ENCODE measurements at places on chromosomes 16 and 17.

DNA sequence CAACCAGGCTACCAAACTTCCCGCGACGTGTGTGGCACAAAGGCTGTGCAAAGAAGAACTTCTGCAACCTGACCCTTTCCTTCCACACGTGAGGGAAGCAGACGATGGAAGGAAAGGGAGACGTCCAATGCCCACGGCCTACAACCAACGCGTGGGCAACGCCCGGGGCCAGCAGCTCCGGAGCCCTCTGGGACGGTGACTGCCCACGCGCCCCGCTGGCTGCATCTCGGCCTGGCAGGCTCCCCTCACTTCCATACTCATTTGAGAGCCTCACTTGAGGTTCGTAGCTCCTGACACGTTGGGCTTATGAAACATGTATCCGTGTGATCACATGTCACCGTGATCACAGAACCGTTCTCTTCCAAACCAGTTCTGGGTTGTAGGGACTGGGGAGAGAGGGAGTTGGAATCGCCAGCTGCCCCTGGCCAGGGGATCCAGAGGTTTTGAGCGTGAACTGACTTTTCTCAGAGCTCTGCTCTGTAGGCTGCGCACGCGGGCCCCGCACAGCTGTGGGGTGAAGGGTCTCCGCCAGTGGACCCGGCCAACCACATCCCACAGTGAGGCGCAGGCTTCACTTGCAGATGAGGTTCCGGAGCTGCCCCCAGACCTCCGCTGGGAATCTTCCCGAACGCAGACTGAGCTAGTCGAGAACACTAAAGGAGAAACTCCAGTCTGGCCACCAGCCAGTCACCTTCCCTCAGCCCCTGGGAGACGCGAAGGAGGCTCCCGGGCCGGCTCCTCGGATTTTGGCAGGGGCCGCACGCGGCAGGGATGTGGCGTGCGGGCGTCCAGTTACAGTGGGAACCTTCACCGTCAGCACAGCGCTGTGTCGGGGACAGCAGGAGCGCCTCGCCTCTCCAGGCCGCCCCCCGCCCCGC lies 1.0 kb downstream of the LMF1 start:
- H3K36me3 ChIP-seq = peaks cover 25% of the 10 kb centered on the region
- no peak for DNase-seq
- H3K27me3 ChIP-seq = no peaks in the 10 kb centered on the region

GRCh38 chr16:23435500-23435899 lies 17.5 kb downstream of the COG7 start:
- peaks cover 44% of the 10 kb centered on the region for H3K36me3 ChIP-seq
- H3K4me1 ChIP-seq = no peaks in the 10 kb centered on the region
- peak; percentile 14 for DNase-seq
- H3K4me3 ChIP-seq = no peak overlapping the region

GRCh38 chr17:69462882-69463281 lies 48.4 kb downstream of the MAP2K6 start:
- no peaks in the 10 kb centered on the region for H3K36me3 ChIP-seq
- no peak for DNase-seq
- H3K4me1 ChIP-seq = no peaks in the 10 kb centered on the region
- H3K27ac ChIP-seq = no peak overlapping the region
- H3K27me3 ChIP-seq = no peaks in the 10 kb centered on the region

DNA sequence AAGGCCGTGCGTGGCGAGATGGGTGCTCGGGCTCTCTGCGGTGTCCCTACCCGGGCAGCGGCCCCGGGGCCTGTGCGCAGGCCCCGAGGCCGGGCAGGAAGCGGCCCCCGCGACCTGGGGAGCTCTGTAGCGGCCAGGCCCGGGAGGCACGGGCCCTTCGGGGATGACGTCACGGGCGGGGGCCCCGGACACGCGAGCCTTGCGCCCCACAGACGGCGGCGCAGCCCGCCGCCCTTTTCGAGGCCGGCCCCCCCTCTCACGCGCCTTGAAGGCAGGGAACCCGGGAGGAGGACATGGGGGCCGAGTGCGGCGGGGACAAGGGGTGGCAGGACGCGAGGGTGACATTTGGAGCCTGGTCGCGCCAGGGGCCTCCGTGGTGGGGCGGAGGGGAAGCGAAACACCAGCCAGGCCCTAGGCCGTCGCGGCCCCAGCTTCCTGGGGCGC lies 1.1 kb downstream of the RAI1 start:
- H3K4me3 ChIP-seq = peak overlapping the region; percentile 72
- DNase-seq = peak; percentile 74
- no peaks in the 10 kb centered on the region for H3K36me3 ChIP-seq
- no peaks in the 10 kb centered on the region for H3K27me3 ChIP-seq
- peak overlapping the region; percentile 91 for H3K27ac ChIP-seq

GRCh38 chr17:79983456-79983855 lies 52.2 kb downstream of the TBC1D16 start:
- no peaks in the 10 kb centered on the region for H3K36me3 ChIP-seq
- no peak overlapping the region for H3K27ac ChIP-seq
- DNase-seq = no peak
- no peak overlapping the region for H3K4me3 ChIP-seq
- no peaks in the 10 kb centered on the region for H3K4me1 ChIP-seq

GRCh38 chr16:9953908-9954570 lies 228.2 kb downstream of the GRIN2A start:
- H3K27me3 ChIP-seq = no peaks in the 10 kb centered on the region
- H3K4me3 ChIP-seq = no peak overlapping the region
- H3K27ac ChIP-seq = no peak overlapping the region
- no peaks in the 10 kb centered on the region for H3K4me1 ChIP-seq
- no peak for DNase-seq

Data from ascending aorta (tissue), 2 donors.